Stimulated activated CD8-positive, alpha-beta memory T cell treated with anti-CD3 and anti-CD28 coated beads, Interleukin-2, amount 100 ng/mL, for 1 hour (primary cell): ENCODE measurements at places on chromosomes 7 and 10.

GRCh38 chr7:135327458-135327857 is 93.8 kb downstream of the STRA8 start:
- no peak for DNase-seq

GRCh38 chr7:128948312-128948973 is 10.7 kb downstream of the IRF5 start:
- DNase-seq = no peak

DNA sequence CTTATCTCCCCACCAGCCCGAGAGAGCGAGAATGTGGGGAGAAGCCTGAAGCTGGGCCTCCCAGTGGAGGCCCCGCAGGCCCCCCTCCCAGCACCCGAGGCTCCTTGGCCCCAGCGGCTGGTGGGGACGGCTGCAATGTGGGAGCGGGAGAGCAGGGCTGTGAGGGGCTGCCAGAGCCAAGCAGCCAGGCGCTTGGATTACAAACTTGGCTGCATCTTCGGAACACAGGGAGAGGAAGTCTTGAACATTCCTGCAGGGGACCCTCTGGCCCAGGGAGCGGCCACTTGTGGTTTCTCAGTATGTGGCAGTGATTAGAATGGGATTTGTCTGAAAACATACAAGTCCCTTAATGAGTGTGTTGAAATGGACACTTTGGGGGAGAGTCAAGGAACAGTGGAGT is 23.2 kb downstream of the ELN start:
- no peak for DNase-seq

DNA sequence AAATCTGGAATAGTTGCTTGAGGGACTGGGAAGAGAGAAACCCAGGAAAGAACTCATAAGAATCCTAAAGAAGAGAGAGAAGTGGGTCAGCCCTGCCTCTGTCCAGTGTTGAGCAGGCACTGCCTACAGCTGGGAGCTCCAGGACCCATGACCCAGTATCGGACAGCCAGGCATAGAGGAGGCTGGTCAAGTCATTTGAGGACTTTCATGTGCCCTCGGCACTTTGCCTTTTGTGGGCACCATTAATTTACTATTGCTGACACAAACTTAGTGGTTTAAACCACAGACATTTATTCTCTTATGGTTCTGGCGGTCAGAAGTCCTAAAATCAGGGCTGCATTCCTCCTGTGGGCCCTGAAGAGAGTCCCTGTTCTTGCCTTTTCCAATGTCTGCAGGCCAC is 60.3 kb downstream of the CPXM2 start:
- no peak for DNase-seq

DNA sequence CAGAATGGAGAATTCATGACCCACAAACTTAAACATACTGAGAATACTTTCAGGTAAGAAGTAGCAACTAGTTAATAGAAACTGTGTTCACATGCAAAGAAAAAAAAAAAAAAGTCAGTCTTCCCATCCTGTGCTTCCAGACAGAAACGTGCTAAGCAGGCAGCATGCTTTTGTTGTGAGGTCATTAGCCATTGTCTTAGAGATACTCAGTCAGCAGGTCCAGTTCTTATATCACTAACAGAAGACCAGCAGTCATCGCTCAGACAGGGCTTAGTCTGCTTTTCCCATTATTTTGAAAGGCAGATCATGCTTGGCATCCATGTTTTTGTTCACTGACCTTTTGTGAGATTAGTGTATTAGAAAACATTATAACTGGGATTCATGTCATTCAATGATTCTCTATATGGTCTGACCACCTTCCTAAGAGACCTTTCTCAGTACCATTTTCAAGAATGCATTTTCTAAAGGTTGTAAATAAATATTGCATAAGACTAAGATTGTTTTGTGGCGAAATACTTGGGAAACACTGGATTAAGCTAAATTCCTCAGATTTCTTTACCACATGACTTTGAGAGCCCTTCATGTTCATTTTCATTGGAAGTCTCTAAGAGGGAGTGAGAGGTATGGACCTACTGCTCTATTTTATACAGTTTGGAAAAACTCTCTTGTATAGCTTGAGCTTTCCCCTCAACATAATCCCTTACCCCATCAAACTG is 45.0 kb upstream of the AGBL3 start:
- no peak for DNase-seq

DNA sequence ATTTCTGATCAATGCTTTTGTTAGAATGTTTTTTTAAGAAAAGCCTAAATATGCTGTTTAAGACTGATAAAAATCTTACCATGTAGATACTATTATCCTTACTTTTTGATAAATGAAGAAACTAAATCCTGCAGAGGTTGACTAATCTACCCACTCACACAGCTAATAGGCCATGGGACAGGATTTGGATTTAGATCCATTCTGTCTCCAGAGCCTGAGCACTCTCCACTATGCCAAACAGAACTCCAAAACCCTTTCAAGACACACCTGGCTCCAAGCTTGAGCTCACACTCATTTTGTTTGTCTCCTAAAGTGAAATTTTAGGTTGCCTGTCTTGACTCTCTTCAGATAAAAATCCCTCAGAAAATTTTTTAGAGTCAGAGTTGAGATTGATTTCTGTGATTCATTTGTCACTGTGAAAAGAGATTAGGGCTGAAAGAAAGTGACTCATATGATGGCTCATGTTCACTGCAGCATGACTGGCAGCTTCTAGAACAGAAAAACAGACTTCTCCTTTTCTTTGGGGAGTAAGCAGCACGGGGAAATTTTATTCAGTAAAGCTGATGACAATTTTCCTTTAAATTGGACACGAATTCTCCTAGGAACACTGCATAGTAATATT is 132.3 kb upstream of the POT1 start:
- DNase-seq = no peak

DNA sequence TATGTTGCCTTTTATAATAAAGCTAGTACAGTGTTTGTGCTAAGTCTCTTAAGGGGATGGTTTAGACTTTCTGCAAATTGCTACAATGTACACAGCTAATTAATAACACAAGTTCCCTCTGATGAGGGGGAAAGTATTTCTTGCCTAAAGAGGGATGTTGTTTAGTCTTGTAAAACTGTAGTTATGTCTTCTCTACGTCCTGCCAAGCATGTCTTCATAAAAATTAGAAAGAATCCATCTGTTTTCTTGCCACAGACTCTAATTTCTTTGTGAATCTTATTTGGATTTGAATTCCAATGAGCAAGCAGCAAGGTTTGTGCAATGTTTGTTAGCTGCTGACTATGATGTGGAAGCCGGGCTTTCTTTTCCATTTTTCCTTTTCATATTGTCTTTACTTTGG is 28.2 kb downstream of the ADARB2 start:
- DNase-seq = no peak

GRCh38 chr10:51879238-51879637 is 179.8 kb upstream of the CSTF2T start:
- no peak for DNase-seq

GRCh38 chr10:48237259-48238250 is 36.9 kb downstream of the FRMPD2 start:
- DNase-seq = no peak

DNA sequence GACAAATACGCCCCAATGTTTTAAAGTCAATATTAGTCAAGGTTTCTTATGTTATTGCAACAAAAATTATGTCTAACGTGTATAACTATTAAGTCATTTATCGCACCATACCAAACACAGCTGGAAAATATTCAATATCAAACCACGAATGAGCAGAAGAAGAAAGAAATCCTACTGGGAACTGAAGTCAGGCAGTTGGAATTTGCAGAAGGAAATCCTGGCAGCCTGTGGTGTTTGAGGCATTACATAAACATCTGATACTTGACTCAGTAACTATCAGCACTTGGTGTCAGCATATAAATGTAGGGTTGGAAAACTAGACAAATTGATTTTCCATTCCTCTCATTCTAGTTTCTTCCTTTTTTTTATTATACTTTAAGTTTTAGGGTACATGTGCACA is 83.4 kb upstream of the NUPR2 start:
- DNase-seq = no peak

DNA sequence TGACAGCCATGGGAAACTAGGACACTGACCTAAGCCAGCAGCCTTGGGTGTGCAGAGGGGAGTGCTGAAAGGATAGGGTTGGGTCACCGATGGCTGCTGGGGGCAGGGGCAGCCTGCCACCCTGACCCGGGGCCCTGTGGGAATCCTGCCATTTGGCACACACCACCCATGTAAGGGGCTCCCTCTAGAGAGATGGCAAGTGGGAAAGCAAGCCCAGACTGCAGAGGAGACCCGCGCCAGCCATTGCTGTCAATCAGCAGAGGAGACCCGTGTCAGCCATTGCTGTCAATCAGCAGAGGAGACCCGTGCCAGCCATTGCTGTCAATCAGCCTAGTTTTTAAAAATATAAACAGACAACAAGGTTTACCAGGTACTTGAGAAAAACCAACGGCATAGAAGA is 27.4 kb upstream of the PRKAG2 start:
- DNase-seq = no peak

DNA sequence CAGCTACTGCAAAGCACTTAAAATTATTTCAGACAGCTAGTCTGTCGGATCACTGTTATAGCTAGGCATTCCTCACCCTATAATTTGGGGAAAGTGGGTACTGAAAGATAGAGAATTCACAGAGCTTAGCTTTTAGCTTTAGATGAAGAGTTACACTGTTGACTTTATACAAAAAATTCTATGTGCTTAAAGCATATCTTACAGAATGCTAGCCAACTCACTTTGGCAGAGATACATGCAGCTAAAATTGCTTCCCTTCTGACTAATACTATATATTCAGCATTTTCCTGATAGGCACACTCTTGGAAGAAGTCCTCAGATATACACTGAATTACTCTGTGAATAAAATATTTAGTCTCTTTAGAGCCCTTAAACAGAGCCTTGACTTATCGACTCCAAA is 353.5 kb upstream of the STEAP1 start:
- no peak for DNase-seq

- DNase-seq = no peak
Measured at GRCh38 chr7:142872106-142872675, 13.4 kb downstream of the TRPV6 start.

- DNase-seq = no peak
Measured at GRCh38 chr7:100612730-100613390, 520 bp downstream of the MOSPD3 start.

GRCh38 chr7:129110258-129110981 is 34.1 kb upstream of the TSPAN33 start:
- DNase-seq = no peak

DNA sequence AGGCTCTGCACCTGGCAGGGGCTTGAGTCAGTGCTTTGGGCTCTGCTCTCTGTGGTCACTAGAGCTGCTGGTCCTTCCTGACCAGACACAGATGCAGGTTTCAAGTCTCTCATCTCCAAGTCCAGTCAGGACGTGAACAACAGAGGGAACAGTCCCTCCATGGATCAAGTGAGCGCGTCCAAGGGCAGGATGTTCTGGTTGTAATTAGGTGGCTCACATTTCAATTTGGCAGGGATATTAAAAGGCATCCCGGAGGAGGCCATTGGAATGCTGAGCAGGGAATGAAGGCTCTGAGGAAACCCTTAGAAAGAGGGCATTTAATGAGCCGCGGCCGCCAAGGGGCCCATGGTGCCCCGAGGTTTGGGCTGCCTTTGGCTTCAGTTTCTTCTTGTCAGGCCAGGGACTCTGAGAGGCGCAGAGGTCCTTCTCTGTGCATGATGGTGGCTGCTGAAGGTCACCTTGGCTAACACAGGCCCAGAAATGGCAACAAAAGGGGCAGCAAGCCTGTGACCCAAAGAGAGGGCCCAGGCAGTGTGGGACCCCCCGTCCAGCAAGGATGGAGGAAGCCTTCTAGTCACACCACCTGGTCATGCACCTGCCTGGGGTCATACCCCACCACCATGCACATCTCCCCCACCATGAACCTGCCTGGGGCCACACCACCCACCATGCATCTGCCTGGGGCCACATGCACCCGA is 30.7 kb upstream of the INPP5A start:
- no peak for DNase-seq

- DNase-seq = no peak
Measured at GRCh38 chr7:30503274-30504212, 1.1 kb downstream of the GGCT start.

DNA sequence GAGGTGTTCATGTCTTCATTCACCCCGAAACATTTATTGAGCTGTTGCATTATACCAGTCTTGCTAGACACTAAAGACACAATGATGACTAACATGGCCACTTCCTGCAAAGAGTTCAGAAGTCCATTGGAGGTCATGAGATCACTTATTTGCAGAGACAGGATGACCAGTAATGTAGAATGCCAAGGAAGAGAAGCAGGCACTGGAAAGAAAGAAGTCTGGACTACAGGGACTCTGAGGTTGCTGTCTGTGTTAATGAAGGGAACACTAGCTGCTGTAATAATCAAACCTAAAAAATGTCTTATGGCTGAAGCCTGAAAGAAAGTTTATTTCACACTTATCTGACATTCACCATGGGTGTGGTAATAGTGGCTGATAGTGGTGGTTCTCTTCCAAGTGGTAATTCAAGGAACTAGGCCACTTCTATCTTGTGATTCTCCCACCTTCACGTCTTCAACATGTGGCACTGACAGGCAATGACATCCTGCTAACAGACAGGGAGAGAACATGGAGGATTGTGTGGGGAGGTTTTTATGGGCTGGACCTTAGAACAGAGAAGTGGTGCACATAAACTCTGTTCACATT is 89.2 kb upstream of the MKLN1 start:
- DNase-seq = no peak

- DNase-seq = no peak
Measured at GRCh38 chr7:149261316-149261828, 624 bp upstream of the ZNF783 start.

- DNase-seq = no peak
Measured at GRCh38 chr10:22683140-22683389, 31.3 kb downstream of the PIP4K2A start.

- no peak for DNase-seq
Measured at GRCh38 chr10:14129770-14130169, 201.0 kb downstream of the FRMD4A start.

DNA sequence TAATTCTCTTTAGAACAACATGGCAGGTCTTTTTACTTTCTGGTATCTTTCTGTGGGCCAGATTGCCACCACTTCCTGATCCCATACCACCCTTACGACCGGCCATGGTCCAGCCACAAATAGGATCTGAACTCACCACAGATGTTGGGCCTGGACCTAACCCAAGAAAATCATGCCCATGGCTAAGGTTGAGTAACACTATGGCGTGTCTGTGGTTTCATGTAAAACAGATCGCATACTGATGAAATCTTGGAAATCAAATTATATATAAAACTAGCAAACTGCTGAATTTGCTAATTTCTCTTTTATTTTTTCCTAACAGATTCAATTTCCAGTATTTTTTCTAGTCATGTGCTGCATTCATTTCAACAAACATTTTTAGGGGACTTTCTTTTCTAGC is 77.2 kb downstream of the CH25H start:
- no peak for DNase-seq

DNA sequence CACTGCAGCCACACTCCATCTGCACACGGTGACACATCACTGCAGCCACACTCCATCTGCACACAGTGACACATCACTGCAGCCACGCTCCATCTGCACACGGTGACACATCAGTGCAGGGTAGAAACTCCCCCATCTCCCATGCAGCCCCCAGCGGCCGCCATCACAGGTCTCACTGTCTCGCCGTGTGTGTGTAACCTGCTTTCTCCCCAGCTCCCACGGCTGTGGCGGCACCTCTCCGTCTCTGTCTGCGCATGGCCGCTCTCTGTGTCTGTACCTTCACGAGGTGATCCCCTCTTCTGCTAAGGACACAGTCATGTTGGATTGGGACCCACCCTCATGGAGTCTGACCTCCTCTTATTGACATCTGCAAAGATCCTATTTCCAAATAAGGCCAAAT is 527.4 kb downstream of the PTPRN2 start:
- no peak for DNase-seq

GRCh38 chr10:105139363-105139896 is 498.3 kb downstream of the SORCS3 start:
- DNase-seq = no peak
